A172 (cell line): ENCODE measurements at places on chromosomes 7 and 10.

GRCh38 chr7:17184805-17185689 is 113.4 kb upstream of the AHR start:
- peak; percentile 71 for DNase-seq

- DNase-seq = no peak
Observed at GRCh38 chr10:108412323-108412722, 1247.8 kb upstream of the SORCS1 start.

DNA sequence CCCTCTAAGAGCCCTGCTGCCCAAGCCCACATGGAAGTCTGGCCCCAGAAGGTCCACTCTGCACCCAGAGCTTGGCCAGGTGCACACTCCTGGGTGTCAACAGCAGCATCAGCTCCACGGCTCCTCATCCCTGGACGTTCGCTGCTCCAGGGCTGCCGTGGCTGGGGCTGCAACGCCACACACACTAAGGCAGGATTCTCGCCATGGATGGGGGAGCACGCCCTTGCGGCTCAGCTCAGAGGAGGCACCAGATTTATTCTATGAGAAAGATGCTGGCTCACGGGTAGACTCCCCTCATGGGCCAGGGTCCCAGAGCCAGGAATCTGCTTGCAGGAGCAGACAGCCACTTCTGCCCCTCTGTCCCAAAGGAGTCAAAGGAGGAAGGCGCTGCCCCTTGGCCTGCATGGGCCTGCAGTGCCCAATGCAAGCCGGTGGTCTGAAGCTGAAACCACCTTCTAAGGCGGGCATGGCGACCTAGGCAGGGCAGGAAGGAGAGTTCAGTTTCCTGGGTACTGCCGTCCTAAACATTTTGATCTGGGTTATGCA is 42.1 kb downstream of the CFAP46 start:
- DNase-seq = no peak

DNA sequence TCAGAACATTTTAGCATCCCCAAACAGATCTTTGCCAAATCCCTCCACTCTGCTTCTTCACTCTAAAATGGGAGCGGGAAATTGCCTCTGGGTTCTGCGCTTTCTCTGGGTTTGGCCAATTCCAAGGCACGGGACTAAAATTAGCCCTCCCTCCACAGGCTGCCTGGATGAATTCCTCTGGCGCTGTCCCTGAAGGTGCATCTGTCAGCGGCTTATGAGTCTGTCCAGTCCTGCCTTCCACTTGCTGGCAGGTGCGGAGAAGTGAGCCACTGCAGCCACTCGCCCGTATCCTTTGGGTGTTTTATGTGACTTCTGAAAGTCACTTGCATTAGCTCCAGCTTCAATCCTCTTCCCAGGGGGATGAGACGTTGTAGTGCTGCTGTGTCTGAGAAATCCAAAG is 121.6 kb downstream of the SH2D4B start:
- DNase-seq = no peak

DNA sequence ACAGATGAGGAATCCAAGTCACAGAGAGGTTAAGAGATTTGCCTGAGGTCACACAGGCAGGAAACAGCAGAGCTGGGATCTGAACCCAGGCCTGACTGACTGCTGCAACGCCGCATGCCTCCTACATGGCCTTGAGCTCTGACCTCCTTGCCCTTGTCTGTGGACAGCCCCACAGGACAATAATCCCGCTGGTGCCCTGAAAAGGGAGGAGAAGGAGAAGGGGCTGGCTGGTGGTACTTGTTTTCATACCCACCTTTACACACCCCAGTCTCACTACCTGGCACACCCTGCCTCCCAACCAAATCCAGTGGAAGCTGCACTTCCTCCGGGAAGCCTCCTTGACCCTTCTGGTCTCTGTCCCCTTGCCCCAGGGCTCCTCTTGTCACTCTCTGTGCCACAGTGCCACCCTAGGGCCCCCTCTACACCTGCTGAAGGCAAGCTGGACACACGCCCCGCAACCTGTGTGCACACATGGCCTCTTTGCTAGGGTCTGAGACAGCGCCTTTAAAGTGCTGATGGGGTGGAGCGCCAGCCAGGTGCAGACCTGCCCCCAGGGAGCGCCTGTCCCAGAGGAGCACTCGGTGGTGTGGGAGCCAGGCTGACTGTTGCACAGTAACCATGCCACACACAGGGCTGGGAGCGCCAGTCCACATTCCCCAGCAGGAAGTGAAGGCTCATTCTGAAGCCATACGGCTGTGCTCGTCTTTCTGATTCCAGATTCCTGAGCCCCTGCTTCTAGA is 38.6 kb downstream of the ZCCHC24 start:
- DNase-seq = no peak
